ENCODE measurements at places on chromosomes 7 and 10.

DNA sequence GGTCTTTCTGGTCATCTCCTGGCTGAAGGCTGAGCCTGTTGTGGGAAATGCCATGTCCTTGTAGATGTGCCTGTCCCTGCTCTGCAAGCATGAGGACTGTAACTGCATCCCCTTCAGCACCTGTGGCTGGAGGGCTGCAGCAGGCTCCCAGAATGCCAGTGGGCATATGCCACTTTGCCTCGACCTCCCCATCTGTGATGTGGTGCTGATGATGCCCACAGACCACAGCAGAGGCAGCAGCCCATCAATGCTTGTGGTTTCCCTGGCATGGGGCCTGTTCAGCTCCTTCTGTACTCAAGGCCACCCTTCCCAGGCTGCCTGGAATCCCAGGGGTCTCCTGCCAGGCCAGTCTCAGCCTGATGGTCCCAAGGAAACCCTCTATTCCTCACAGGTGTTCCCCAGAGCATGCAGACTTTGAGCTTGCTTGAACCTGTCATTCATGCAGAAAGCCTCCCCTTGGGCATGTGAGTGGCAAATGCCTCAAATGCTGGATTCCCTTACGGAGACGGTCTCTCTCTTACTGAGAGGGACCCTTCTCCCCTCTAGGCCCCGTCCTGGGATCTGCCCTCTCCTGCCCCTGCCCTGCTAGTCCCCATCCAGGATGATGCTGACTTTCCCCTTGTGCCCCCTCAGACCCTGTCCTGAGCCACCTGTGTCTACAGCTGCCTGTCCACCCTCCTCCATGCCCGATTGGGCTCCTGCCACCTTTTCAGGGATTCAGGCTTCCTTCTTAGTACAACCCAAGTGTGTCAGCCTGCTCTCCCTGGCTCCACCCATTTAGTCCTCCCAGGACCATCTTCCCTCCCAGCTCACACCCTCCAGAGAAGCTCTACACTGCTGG, 50.9 kb upstream of the ANTXRL start:
- DNase-seq = no peak

- no peak for DNase-seq
These were observed 8.6 kb downstream of the ADRB1 start for GRCh38 chr10:114052255-114052654.

DNA sequence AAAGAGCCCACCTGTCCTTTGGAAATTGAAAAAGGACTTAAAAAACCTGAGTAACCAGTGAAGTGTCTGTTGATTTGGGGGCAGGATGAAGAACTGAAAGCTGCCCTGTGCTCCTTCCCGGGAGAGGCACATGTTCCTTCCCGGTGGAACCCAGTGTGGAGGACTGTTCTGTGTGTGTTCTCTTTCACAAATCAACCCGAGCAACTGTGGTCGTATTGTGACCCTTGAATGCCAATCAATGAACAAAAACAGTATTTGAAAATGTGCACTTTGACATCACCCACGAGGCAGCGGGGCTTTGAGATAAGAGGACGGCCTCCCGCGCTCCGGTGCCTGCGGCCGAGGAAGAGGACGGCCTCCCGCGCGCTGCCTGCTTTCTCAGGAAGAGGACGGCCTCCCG, 139.0 kb downstream of the VIPR2 start:
- no peak for DNase-seq

- DNase-seq = no peak
These were observed 79.3 kb downstream of the MKI67 start for GRCh38 chr10:128046953-128047290.

DNA sequence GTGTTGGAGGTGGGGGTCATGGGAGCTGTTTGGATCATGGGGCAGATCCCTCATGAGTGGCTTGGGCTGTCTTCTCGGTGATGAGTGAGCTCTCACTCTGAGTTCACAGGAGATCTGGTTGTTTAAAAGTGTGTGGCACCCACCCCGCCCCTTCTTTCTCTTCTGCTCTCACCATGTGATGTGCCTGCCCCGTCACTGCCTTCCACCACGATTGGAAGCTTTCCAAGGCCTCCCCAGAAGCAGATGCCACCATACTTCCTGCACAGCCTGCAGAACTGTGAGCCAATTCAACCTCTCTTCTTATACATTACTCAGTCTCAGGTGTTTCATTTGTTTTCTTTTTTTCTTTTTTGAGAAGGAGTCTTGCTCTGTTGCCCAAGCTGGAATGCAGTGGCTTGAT, 170.0 kb downstream of the PTPN20 start:
- no peak for DNase-seq

- DNase-seq = no peak
These were observed 4.7 kb upstream of the ABLIM1 start for GRCh38 chr10:114662646-114663217.

GRCh38 chr7:131898418-131898817, 342.0 kb upstream of the PODXL start:
- DNase-seq = no peak

DNA sequence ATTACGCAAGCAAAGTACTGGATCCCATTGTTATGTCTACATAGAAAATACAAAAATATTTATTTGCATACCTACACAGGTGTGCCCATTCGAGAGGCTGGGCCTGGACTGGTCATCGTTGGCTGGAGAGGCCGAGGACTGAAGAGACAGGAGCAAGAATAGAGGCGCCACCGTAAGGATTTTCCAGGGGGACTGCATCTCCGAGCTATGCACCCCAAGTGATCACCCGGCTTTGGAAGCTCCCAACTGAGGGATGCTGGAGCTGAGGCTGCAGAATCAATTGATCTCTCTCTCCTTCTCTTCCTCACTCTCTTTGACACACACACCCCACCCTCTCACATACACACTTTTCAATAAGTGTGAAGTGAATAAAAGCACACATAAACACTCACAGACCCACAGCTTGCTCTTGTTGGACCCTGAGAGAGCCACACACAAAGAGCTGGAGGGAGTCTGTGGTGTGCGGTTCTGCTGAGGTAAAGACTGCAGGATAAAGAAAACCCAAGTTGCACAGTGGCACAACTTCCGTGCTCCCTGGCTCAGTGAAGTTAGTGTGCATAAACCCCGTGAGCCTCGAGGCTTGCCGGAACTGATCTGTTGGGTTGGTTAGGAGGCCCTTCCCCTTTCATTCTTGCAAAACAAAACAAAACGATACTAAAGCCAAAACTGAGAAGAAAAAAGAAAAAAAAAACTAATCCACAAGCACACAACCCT, at the start of gene AOAH:
Gene AOAH, minus strand, starts transcription at position 544 of the 714 bp plus-strand sequence. Its CDS starts 346 bp downstream, at position 198.
- DNase-seq = peak; percentile 46

DNA sequence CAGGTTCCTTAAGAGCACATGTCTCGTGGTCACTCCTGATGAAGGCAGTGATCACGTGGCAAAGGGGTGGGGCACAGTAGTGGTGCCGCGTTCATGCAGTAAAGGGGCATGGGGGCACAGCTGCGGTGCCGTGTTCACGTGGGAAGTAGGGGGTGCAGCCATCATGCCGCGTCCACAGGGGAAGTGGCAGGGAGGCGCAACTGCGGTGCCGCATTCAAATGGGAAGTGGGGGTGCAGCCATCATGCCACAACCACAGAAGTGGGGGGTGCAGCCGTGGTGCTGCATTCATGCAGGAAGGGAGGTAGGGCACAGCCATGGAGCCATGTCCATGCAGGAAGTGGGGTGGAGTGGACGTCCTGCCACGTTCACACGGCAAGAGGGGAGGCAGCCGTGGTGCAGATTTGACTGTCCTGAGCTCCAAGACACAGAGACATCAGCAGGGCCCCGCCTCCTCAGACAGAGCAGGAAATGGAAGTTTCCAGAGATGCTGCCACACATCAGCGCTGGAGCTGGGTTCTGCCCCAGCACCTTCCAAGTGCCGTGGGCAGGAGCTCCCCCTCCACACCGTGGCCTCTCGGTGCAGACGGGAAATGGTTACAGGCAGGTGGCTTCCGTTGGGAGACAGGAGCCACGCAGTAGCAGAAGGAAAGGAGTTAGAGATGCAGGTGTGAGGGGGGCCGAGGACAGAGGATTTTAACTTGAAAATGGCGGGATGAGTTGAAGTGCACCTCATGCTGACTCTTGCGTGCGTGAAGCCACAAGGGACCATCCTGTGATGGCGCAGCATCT, 95.0 kb upstream of the DDC start:
- no peak for DNase-seq

GRCh38 chr7:76346097-76346496, 12.7 kb downstream of the YWHAG start:
- DNase-seq = no peak

GRCh38 chr10:44576702-44577191, 191.8 kb upstream of the CXCL12 start:
- no peak for DNase-seq

GRCh38 chr7:105962353-105962752, 711 bp upstream of the CDHR3 start:
- no peak for DNase-seq

GRCh38 chr7:144379776-144380384, 23.6 kb downstream of the NOBOX start:
- no peak for DNase-seq

DNA sequence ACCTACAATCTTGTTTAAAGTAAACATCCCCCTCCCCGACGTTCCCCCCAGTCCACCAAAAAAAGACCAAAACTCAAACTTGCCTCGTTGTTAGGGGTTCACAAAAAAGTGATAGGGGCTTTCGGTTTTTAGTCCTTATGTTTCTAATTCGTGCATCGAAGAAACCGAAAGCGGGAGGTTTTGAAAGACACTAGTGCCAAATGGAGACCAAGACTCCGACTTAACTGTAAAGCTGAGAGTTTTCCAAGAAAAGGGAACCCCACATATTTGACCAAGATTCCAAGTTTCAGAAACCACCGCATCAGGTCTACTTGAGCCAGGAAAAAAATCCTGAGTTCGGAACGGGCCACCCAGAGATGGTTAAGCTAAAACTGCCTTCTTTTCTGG, 534 bp downstream of the PSMA2 start:
- no peak for DNase-seq

DNA sequence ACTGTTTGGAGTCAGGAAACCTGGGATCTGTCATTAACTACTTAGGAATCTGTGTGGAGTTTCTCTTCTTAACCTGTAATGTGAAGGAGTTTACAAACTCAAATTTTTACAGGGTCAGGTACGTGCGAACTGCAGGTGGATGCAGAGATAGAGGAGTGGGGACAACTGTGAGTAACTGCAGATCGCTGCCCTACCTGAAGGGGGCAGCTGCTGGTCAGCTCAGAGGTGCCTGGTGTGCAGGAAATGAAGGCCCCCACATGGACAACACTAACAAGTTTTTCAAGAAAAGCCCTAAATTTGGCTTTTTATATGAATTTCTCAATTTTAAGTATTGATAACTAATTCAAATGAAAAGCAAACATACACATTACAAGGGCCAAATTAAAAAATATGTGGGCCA, 380.0 kb downstream of the REEP3 start:
- no peak for DNase-seq

GRCh38 chr7:110604885-110605284, 486.0 kb upstream of the LRRN3 start:
- DNase-seq = no peak

DNA sequence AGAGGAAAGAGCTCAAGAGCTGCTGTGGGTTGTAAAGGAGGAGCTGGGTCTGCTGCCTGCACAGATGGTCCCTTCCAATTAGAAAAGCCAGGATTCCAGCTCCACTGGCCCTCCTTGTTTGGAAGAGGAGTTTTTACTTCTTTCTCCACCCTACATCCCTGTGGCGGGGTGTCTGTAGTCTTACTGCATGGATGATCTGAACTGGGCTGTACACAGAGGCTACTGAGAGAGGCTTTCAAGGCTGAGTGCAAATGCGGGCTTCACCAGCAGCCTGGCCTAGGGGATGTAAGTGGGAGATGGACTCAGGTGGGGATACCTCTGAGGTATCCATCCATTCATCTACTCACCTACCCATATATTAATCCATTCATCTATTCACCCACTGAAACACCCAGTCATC, 7.1 kb upstream of the CXCL12 start:
- DNase-seq = no peak

DNA sequence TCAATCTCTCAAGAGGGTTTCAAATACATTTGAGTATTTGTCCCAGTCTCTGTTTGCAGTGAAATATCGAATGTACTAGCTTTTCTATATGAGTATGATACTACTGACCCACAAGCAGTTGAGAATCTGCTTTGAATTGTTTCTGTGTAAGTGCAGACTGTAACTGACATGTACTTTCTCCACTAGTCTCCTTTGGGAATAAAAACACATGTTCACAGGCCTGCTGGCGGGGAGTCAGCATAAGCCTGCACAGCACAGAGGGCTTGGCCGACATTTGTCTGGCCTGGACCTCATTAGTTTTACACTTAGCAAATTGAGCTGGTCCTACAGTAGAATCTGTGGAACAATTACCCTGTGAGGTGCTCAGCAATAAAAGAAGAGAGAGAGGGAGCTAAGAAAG, 72.6 kb downstream of the ITGB8 start:
- no peak for DNase-seq

DNA sequence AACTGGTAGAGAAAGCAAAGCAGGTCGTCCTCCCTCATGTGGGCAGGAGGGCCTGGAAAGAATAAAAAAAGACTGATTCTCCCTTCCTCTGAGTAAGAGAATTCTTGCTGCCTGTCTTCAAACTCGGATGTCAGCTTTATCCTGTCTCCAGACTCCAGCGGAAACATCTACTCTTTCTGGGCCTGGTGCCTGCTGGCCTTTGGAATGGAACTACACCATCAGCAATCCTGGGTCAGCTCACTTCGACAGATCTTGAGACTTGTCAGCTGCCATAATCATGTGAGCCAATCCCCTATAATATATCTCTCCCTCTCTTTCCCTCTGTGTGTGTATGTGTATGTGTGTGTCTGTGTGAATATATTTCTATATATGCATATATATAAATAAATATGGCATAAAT, 411.0 kb upstream of the DPP6 start:
- DNase-seq = no peak

DNA sequence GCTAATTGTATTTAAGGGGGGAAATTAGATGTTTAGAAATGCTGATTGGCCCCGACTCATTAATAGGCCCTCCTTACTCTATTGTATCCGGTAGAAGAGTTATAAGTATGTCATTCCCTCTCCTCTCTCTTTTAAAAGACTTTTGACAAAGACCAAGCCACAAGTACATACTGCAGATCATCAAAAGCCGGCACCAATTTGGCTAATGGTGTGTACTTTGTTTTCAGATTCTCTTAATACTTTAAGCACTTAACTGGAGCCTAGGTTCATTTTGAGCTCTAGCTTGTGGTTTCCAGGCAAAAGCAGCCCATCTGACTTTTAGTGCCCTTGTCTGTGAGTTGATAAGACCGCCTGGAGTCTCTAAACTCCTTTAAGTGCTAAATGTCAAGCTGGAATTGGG, 210.0 kb upstream of the LYZL1 start:
- DNase-seq = no peak
